ENCODE measurements at places on chromosomes 3 and 15. TPM values are rescaled to one million over a fixed set of nuclear protein-coding genes. Genes with fewer than 3 reads are reported as not detected.

CHMP2B gene
- total RNA-seq = 41.2 TPM

SEMA3B gene
- total RNA-seq = 6.8 TPM

LARP6 gene
- 174 TPM for total RNA-seq

CSTA gene
- total RNA-seq = 1.1 TPM

SNTN gene
- not detected for total RNA-seq

TRIM71 gene
- not detected for total RNA-seq

FAM3D gene
- not detected for total RNA-seq

THAP10 gene
- total RNA-seq = 4.6 TPM

CIDEC gene
- total RNA-seq = not detected

HTR3E gene
- total RNA-seq = not detected

GREM1 gene
- 684 TPM for total RNA-seq

CFAP20DC gene
- total RNA-seq = 2.9 TPM

ESYT3 gene
- total RNA-seq = 6.5 TPM

GPR27 gene
- total RNA-seq = 0.12 TPM

Data from uterine smooth muscle cell (primary cell).